ENCODE measurements at places on chromosomes 5 and 9. TPM values are rescaled to one million over a fixed set of nuclear protein-coding genes. Genes with fewer than 3 reads are reported as not detected.

Gene ARL14EPL
- total RNA-seq = not detected

Gene C9orf153
- not detected for total RNA-seq

Gene IL5
- not detected for total RNA-seq

Gene DCP2
- total RNA-seq = 43.0 TPM

Gene FAM151B
- total RNA-seq = 3.8 TPM

Gene HAND1
- not detected for total RNA-seq

GRCh38 chr5:1413611-1414241 lies 31.5 kb downstream of the SLC6A3 start:
- no peak overlapping the region for H3K4me3 ChIP-seq
- no peak for DNase-seq
- H3K27me3 ChIP-seq = no peaks in the 10 kb centered on the region
- no peaks in the 10 kb centered on the region for H3K36me3 ChIP-seq

DNA sequence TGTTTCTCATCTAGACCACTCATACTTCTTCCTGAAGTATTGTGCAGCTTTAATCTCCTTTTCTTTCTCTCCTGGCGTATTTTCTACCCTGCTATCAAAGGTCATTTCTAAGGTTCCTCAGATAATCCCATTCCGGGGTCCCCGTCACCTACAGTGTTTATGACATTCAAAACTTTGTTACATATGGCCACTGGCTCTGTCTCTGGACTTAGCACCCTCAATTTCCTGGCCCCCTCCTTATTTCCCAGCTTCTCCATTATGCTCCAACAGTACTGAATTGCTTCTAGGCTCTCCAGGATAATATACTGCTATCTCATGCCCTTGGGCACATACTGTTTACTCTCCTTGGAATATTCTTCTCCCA lies 31.2 kb downstream of the RFK start:
- H3K36me3 ChIP-seq = no peaks in the 10 kb centered on the region
- no peak for DNase-seq
- H3K4me3 ChIP-seq = no peak overlapping the region
- H3K27ac ChIP-seq = no peak overlapping the region
- H3K4me1 ChIP-seq = no peaks in the 10 kb centered on the region

Gene DMRT3
- total RNA-seq = not detected
